ENCODE measurements at places on chromosomes 7 and 10. TPM values are rescaled to one million over a fixed set of nuclear protein-coding genes. Genes with fewer than 3 reads are reported as not detected.
A peak's percentile ranks its signal among the peaks of the same experiment; 100 is the strongest.

Gene CXCL12
- not detected for total RNA-seq

Gene HDAC9
- 11.3 TPM for total RNA-seq

Gene MKLN1
- total RNA-seq = 35.8 TPM

Gene CALHM1
- total RNA-seq = not detected

Gene OR13A1
- total RNA-seq = not detected

DNA sequence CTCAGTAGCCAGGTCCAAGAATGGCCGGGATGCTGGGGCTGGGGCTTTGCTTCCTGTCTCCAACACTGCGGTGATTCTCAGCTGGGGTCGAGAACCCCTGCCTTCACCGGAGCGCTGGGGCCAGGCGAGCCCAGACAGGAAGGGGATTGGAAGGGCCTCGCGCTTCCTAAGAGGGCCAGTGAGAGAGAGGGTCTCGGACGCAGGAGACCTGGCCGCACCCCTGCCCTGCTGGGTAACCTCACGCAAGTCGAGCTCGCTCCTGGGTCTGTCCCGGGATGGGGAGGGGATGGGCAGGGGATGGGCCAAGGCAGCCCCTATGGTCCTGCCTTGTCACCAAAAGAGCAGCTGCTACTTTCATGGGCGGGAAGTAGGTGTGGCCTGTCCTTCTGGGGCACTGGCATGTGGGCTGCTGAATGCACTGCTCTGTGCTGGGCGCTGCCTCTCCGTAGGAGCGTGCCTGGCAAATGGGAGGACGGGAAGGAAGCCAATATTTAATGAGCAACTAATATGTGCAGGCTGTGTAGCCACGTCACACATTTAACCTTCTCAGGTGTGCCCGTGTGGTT, 20.0 kb downstream of the KCNK18 start:
- DNase-seq = peak; percentile 23

DNA sequence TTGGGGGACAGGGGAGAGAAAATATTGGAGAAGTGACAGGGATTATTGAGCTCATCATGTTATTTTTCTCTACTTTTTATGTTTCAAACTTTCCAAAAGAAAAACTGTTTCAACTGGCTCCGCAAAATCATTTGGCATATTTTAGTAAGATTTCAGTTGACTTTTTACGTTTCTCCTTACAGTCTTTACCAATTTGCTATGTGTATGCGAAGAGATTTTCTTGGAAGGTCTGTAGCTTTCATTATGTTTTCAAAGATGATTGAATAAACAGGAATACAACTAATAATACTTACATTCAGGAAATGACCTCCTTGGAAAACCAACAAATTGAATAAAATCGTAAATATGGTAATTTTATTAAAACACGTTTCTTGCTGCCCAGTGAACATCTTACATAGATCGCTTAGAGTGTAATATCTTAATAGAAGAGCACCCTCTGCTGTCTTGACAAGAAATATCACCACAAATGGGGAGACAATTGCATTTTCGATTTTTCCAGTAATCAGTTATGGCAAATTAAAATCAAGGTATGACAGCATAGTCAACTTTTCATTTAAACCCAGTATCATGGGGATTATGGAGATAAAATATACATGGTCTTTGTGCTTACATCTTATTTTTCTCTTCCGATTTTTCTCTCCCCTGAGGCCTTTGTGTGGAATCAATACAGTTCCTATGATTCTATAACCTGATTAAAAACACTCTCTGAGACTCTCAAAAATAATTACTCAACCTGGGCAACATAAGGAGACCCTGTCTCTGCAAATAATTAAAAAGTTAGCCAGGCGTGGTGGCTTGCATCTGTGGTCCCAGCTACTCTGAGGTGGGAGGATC, 43.1 kb downstream of the MBL2 start:
- peak; percentile 50 for DNase-seq

- DNase-seq = no peak
These were observed 192.1 kb downstream of the EBF3 start for GRCh38 chr10:129771991-129772431.

GRCh38 chr7:43834463-43835251, 34.7 kb downstream of the MRPS24 start:
- DNase-seq = peak; percentile 18

- DNase-seq = no peak
These were observed 214.2 kb downstream of the WDR11 start for GRCh38 chr10:121065330-121065729.

DNA sequence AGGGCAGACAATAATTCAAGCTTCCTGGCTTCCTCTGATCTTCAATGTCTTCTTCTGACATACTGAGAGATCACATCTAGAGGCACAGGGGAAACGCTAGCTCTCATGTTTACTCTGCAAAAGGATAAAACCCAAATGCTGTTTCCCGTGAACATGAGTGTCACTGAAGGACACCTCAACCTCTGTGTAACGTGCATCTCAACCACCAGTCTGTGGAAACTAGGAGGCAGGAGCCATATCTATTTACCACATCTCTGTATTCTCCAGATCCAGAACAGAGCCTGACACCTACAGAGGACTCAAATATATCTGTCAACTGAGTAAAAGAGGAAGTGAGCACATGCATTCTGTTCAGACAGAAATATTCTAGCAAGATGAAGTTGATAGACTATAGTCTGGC, 140.3 kb upstream of the TARP start:
- no peak for DNase-seq

DNA sequence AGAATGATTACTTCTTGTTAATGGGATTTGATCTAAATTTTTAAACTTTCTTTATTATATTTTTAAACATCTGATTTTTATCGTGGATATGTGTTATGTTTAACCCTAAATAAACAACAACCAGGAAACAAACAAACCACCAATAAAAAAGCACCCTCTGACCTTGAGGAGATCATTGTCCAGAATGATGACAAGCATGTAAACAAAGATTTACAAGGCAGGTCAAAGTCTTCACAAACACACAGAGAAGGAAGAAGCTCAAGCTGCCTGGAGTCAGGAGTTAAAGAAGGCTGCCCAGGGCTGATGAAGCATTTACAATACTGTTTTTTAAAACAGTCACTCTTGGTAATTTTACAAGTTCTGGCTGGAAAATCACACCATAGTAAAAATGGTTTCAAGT, 31.0 kb upstream of the EGFR start:
- DNase-seq = no peak

DNA sequence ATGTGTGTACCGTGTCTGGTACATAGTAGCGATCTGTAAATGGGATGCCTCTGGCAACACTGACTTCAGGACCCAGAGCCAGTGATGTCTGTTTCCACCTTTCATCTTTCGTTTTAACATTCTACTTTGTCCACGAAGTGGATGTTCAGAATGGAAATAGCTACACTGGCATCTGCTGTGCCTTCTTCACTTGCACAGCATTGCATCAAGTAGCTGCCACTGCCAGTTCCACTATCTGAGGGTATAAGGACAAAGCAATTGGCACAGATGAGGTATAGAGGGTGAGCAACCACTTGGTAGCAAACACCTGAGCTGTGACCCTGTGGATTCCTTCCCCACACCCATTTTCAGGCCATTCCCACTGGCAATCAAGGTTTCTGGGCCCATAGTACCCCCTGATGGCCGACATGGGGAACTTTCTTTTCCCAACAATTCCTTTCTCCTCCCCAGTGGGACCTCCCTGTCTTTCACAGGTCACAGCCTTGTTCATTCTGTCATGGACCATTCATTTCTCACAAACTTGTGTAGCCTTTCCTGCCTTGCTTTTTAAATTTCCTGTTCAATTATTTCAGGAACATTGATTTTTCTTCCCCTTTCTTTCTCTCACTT, 4.0 kb downstream of the ITGA8 start:
- peak; percentile 18 for DNase-seq

All from MCF 10A (cell line).